ENCODE measurements at places on chromosomes 5 and 9. TPM values are rescaled to one million over a fixed set of nuclear protein-coding genes. Genes with fewer than 3 reads are reported as not detected.

Gene GNA14
- not detected for total RNA-seq

Gene PCDHGB4
- 0.09 TPM for total RNA-seq

- H3K36me3 ChIP-seq = no peaks in the 10 kb centered on the region
- H3K27ac ChIP-seq = no peak overlapping the region
- no peaks in the 10 kb centered on the region for H3K27me3 ChIP-seq
- no peak for DNase-seq
Observed at GRCh38 chr5:8239198-8239597, 370.2 kb downstream of the MTRR start.

DNA sequence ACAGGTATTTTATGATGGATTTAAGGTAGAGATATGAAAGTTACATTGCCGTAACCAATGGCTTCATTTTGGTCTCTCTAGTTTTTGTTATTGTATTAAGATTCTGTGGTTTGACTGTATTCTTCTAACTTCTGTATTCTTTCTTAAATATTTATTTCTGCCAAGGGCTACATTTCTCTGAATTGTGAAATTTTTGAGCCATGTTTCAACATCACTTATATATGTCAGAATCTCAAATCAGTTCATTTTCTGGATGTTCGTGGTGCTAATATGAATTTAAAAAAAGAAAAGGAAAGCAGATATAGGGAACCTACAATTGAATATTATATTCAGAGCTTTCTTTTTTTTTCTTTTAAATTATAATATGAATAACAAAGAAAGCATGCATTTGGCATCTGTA lies 142.7 kb downstream of the ANXA1 start:
- H3K27ac ChIP-seq = no peak overlapping the region
- H3K4me3 ChIP-seq = no peak overlapping the region
- DNase-seq = no peak
- H3K27me3 ChIP-seq = no peaks in the 10 kb centered on the region
- H3K4me1 ChIP-seq = no peaks in the 10 kb centered on the region

- no peaks in the 10 kb centered on the region for H3K4me1 ChIP-seq
- H3K4me3 ChIP-seq = no peak overlapping the region
- no peaks in the 10 kb centered on the region for H3K36me3 ChIP-seq
Observed at GRCh38 chr5:60821488-60822284, 22.4 kb downstream of the ELOVL7 start.

- DNase-seq = no peak
- H3K27me3 ChIP-seq = no peaks in the 10 kb centered on the region
- no peak overlapping the region for H3K27ac ChIP-seq
- H3K4me3 ChIP-seq = no peak overlapping the region
- no peaks in the 10 kb centered on the region for H3K36me3 ChIP-seq
Observed at GRCh38 chr5:111385051-111385450, 127.3 kb downstream of the STARD4 start.

DNA sequence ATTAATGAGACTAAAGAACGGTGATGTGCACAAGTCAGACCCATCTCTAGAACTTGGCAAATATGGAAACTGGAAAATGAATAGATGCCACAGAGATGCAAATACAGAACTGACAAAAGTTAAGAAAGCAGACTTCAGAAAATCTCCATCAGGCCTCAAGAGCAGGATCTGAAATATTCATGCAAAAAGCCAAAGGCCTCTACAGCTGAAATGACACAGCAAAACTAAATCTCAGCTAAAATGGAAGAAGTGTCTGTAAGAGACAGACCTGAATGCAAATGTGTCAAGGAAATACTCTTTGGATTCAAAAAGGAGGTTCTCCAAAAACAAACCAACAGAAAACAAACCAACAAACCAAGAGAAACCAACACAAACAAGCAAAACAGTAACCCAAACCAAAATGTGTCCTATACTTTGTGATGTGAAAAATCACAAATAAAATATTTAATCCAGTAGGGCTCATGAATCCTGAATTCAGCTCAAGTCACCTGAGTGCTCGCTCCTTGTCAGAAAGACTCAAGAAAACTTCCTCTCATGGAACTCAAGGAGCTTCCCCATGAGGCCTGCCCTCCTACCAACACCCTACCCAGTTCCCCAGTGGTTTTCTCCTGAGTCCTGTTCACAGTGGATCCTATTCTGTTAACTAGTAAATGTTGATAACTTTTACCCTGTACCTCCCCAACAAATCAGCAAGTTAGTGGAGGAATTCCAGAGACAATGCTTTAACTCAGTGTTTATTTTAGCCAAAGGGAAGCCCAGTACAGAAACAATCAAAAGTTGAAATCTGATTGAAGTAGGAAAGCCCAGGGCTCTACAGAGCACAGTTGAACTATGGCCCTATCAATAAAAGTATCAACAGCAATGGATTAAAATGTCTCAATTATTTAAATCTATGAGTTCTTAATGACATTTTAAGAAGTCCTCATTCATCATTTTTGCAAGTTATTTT lies 14.6 kb downstream of the MRPS27 start:
- H3K27ac ChIP-seq = no peak overlapping the region
- H3K4me3 ChIP-seq = no peak overlapping the region
- DNase-seq = no peak
- H3K36me3 ChIP-seq = peaks cover 23% of the 10 kb centered on the region
- H3K4me1 ChIP-seq = peaks cover 3% of the 10 kb centered on the region
- no peaks in the 10 kb centered on the region for H3K27me3 ChIP-seq

DNA sequence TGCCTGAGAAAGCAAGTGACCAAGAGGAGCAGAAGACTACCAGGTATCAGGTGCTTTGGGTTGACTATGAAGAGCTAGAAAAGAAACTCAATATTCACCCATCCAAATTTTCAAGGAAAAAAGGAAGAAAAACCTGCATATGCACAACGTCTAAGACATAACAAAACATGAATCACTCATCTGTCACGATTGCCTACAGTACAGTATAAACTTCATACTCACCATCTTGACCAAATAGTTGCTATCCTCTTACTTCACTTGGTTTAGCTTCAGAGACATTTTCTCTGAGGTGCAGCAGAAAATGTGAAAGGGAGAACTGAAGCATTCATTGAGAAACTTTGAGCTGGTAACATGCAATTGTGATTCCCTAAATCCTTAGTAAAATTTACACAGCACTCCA lies 228.6 kb upstream of the MPDZ start:
- H3K4me1 ChIP-seq = no peaks in the 10 kb centered on the region
- H3K27me3 ChIP-seq = no peaks in the 10 kb centered on the region
- H3K36me3 ChIP-seq = no peaks in the 10 kb centered on the region
- no peak overlapping the region for H3K4me3 ChIP-seq
- no peak for DNase-seq
- no peak overlapping the region for H3K27ac ChIP-seq

Measured in T-cell (primary cell).